ENCODE measurements at places on chromosomes 5 and 9.

GRCh38 chr5:134937526-134937925 lies 30.2 kb upstream of the CATSPER3 start:
- DNase-seq = no peak

DNA sequence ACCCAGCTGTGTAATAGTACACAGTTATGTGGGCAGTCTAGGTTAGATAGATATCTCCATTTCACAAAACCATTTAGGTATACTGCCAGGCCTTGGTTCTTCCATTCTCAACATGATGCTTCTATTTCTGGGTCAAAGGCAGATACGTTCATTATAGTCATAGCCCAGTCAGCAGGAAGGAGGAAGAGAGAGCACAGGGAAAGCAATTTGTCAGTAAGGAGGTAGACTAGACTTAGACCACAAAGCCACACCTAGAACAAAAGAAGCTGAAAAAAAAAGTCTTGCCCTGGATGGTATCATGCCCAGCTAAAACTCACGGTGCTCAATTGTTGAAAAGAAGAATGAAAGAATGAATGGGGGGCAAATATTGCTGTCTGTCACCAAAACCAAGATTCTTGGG lies 7.6 kb downstream of the INVS start:
- DNase-seq = no peak

GRCh38 chr9:127059765-127060361 lies 62.6 kb downstream of the ANGPTL2 start:
- no peak for DNase-seq

DNA sequence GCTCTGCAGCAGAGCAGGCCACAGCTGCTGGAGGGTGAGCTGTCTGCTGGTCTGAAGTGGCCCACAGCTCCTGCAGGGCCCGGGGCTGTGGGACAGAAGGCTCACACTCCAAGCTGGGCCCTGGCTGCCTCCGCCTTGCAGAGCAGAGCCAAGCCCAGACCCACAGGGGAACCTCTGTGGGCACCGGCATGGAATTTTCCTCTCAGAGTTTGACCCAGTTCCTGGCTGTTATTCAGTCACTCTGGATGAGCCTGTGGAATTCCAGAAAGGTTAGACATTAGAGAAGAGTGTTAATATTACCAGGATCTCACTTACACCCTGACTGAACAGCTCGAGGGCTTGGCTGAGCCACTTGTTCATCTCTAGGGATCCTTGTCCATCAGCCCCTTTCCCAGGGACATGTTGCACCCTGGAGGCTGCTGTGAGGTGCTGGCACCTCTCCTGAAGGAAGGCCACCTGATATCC lies 17.5 kb downstream of the IL9 start:
- peak; percentile 27 for DNase-seq

DNA sequence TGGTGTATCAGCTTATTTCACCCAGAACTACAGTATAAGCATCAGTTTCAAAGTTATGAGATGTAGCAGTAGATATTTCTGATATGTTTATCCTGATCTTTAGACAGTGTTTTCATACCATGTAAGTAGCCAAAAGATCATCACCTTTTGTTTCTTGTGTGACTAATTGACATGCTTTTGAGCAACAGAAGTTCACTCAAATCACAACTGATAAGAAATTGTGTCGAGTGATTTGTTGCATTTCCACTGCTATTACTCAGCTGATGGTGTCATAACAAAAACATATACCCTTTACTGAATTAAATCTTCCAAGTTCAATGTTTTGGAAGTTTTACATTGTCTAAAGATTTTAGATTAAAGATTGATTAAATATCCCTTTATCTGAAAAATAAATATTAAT lies 324.5 kb downstream of the TUSC1 start:
- no peak for DNase-seq
